Activated T-helper 17 cell treated with anti-CD3 and anti-CD28 coated beads, Interleukin-2, amount 50 U/mL, for 72 hours (primary cell): ENCODE measurements at places on chromosomes 11 and 22. TPM values are rescaled to one million over a fixed set of nuclear protein-coding genes. Genes with fewer than 3 reads are reported as not detected.
A peak's percentile ranks its signal among the peaks of the same experiment; 100 is the strongest.

DNA sequence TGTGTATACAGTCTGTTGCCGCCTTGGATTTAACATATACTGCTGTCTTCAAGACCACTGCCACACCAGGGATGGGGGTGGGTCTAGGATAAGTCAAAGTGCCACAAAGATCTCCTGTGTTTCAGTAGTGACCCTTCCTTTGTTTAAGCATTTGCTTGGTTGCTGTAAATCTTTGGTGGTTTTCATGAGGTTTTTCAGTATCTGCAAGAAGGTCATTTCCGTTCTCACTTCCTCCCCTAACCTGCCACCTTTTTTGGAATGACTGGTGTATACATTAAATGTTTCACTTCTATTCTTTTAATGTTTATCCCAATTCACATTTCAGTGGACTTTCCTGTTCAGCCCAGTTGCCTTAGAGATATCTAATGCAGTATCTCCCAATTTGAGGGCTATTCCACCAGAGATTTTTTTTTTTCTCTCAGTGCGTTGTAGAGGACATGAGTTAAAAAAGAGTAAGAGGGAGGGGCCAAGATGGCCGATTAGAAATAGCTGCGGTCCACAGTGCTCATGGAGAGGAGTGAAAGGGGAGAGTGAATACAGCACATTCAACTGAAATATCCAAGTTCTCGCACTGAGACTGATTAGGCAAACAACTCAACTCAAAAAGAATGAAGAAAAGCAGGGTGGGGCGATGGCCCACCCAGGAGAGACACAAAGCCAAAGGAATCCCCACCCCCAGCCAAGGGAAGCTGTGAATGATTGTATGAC, 43.2 kb downstream of the USP47 start:
- ATAC-seq, result peak; percentile 80

- no peak for ATAC-seq
Observed at GRCh38 chr22:32665676-32666075, 135.8 kb upstream of the TIMP3 start.

GRCh38 chr22:46263216-46263590, at the start of gene PKDREJ:
Gene PKDREJ, minus strand, starts transcription at chr22:46263343. Its CDS starts 21 bp downstream, at chr22:46263322.
- no peak for ATAC-seq

The RIMBP3C gene
- total RNA-seq, result 0.06 TPM

DNA sequence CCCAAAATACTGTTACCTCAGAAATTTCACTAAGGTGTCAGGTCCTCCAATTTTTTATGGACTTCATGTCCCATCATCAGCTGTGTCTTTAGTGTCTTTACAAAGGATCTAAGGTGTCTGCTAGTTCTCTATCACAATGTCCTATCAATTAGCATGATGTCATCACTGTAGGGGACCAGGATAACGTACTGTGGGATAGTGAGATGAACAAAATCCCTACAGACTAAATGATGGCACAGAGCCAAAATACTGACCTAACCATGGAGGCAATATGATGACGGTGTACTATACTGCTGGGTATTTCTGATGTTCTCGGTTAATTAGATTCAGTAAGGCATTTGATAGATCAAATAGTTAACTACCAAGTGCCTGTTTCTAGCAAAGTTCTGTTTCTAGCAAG, 82.5 kb downstream of the SBF2 start:
- no peak for ATAC-seq

The MS4A7 gene
- not detected for total RNA-seq

The DTX4 gene
- total RNA-seq, result 0.16 TPM

DNA sequence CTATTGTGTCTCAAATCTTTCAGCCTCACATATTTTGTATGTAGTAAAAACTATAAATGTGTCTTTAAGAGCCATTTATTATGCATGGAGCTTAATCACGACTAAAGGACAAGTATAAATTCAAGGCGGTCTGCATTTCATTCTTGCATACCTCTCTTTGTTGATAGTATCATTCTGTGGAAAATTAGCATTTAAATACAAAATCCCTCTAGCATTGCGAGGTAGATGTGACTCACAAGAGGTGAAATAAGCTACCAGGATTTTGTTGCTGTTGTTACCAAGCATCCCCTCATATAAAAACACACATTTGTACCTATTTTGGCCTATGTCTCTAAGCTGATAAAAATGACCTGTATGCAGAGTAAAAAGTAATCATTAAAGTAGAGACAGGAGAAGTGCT, 537.4 kb upstream of the LUZP2 start:
- ATAC-seq, result no peak

DNA sequence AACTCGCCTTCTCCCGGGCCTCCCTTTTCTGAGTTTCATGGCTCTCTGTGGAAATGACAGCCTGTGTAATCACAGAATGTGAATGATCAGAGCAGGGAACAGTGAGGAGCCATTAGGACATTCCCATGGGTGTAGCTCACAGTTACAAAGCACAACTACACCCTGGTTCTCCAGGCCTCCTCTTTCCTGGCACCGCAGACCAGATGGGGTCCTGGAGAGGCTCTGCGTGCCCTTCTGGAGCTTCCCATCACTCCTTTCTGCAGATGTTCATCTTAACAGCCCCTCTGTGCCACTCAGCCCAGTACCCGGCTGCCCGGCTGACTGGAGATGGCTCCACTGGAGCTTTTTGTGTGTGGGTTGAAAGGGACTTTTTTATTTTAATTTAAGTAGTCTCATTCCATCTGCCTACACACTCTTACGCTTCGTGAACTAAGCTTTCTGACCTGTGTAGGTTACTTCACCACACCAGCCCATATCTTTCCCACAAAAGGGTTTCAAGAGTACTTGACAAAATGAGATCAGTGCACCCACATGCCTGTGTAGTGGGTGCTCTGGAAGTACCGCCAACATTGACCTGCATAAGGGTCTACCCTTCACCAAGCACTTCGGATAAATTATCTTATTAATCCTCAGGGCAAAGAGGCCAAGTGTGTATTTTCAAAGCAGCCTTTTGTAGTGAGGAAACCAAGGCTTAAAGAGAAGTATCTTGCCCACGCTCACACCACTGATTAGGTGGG, 29.8 kb downstream of the SREBF2 start:
- peak; percentile 77 for ATAC-seq

DNA sequence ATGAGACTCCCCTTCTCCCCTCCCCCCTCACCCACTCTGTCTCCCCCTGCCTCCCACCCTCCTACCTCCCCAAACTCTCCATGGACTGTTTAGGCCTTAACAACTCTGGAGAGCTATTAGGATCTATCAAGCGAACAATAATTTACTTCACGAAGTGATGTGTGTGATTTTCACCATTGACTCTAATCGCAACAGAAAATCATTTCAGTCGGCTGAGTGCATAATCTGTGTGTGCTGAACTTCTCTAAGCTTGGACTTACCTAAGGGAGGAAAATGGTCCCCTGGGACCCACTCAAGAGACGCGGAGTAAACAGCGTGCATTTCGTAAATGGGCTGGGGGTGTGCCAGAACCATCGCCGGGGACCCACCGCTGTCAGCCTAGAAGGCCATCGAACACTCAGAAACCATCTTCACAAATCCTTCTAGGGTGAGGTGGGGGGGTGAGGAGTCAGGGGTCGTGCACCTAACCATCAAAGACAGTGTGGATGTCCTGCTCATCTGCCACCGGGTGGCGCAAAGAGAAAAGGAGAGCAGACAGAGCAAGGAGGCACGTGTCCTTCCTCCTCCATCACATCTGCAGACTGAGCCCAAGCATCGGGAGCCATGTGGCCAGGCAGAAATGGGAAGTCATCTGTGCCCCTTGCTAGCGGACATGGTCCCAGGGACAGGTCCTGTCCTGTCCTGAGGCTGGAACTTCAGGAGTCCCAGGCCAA, 62.1 kb upstream of the NUP50 start:
- ATAC-seq, result peak; percentile 64

DNA sequence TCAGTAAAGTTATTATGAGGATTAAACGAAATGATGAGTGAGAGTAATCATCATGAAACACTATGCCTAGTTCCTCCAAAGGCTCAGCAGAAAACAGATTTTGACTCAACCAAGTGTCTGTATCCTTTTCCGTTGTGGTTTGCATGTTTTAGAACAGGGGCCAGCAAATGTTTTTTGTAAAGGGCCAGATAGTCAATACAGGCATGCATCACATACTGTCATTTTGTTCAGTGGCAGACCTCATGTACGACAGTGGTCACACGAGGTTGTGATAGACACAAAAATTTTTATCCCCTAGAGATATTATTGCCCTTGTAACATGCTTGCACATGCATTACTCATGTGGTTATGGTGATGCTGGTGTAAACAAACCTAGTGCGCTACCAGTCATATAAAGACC, 81.9 kb upstream of the SLC25A18 start:
- ATAC-seq, result no peak

DNA sequence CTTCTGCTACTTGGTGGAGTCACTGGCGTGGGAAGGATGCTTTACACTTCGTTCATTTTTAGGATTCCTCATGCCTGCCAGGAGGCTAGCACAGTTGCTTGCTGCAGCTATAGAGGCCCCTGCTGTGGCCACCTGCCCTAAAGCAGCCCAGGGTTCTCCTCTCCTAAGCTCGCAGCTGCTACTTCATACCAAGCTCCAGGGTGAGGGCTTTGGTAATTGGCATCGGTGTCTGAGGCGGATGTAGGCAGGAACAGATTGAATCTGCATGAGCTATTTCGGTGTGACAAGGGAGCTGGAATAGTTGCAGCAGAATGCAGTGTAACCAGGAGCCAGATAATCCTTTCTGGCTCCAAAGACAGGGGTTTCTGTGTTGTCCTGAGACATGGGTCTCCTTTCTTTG, 133.1 kb downstream of the MICAL2 start:
- ATAC-seq, result no peak

DNA sequence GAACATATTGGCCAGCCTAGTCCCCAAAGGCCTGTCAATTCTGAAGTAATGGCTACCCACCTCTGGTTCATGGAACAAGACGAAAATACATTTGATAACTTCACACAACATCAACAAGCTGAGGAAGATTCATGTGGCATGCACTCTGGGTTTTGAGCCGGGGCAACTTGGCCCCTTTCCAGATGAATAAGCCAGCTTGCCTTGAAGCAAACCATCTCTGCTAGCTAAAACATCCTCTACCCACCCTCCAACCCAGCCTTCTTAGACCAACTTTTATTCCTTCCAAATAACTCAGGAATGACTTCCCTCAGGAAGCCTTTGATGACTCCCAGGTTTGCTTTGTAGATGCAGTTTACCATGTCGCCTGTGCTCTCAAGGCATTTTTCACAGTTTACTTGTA, 94.4 kb downstream of the SLC1A2 start:
- no peak for ATAC-seq

DNA sequence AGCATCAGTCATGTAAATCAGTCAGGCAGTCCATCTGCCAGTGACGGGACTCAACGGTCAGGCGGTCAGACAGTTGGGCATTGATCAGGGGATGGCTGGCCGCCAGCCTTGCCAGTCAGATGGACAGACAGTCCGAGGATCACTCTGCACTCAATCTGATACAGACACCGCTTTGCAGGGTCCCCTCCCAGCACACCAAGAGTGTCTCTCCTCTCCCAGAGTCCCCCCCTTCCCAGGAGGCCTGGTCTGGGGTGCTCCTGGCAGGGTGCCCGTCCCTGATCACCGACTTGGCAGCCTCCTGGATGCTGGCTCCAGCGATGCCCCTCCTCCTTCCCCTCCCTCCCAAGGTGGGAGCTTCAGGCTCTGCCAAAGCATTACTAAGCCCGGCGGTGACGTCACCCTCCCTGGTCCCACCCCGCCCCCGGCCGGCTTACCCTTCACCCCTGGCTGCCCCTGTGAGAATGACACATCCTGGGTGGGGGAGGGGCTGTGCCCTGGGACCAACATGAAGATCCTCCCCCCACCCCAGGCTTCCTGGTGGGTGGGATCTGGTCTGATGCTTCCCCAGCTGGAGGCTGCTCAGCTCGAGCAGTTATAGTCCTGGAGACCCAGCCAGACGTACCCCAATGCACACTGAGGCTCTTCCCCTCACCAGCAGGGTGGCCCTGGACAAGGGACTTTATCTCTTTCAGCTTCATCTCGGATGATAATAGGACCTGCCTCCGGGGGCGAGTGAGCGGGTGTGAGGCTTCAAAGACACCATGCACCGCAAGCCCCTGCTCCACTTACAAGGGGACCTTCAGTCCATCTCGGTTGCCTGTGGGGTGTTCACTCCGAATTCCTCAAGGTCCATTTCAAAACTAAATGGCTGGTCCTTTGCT, 69.2 kb downstream of the CD82 start:
- no peak for ATAC-seq

The NCR3LG1 gene
- 0.73 TPM for total RNA-seq

DNA sequence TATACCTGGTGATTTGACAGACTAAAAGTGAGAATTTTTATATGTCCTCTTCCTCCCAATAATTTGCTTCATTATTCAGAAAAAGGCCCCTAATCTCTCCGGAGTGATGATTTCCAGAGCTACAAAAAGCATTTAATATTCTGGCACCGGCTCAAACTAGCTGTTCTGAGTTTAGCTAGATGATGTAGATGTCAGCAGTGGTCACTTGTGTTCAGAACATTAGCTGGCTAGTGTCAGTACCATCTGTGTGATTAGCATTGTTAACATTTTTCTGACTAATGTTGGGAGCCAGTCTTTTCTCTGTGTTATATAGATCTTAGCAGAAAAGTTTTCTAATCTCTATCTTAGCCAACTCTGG, 68.7 kb upstream of the RRM1 start:
- ATAC-seq, result no peak

DNA sequence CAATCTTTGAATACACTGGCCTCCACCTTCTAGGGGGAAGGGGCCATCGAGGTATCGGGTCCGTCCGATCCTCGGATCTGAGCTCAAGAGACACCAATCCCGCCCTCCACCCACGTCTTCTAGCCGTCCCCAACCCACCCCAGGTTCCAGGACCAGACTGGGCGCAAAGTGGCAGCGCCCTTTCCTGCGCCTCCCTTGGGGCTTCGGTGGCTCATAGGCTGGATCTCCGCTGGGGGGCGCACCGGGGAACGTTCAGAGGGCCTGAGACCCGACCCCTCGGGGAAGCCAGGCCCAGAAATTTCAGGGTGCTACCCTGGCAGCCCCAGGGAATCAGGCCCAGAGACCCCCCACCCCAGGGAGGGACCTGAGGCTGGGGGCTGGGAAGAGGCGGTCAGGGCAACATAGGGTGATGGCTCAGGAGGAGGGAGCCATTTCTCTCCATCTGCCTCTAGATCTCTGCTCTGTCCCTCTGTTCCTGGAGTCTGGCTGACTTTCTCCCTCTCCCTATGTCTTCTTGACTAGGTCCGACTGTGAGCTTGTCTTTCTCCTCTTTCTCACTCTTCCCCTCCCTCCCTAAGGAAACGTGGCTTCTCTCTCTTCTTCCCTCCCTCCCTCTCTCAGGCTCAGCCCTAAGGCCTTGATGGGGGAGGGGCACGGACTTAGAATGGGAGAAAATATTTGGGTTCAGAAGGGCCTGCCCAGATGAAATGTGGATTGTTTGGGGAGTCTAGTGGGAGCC, 1.1 kb downstream of the CREB3L1 start:
- no peak for ATAC-seq

DNA sequence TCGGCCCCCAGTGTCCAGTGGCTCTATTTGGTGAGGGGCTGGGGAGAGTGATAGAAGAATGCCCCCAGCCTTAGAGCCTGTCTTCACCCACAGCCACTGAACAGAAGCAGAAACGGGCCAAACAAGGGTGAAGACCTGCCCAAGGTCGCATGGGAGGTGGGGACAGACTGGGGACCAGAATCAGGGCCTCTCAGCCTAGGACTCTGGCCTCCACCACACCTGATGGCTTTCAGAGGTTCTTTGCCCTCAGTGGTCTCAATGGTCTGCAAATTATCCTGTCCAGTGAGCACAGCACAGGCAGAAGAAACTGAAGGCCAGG, 4.5 kb upstream of the MYRF start:
- peak; percentile 5 for ATAC-seq

- no peak for ATAC-seq
Observed at GRCh38 chr11:100748153-100748552, 61.1 kb downstream of the ARHGAP42 start.
